Stimulated activated CD4-positive, alpha-beta T cell treated with anti-CD3 and anti-CD28 coated beads, Interleukin-15, amount 100 ng/mL, for 24 hours (primary cell): ENCODE measurements at places on chromosomes 5 and 9.
A peak's percentile ranks its signal among the peaks of the same experiment; 100 is the strongest.

DNA sequence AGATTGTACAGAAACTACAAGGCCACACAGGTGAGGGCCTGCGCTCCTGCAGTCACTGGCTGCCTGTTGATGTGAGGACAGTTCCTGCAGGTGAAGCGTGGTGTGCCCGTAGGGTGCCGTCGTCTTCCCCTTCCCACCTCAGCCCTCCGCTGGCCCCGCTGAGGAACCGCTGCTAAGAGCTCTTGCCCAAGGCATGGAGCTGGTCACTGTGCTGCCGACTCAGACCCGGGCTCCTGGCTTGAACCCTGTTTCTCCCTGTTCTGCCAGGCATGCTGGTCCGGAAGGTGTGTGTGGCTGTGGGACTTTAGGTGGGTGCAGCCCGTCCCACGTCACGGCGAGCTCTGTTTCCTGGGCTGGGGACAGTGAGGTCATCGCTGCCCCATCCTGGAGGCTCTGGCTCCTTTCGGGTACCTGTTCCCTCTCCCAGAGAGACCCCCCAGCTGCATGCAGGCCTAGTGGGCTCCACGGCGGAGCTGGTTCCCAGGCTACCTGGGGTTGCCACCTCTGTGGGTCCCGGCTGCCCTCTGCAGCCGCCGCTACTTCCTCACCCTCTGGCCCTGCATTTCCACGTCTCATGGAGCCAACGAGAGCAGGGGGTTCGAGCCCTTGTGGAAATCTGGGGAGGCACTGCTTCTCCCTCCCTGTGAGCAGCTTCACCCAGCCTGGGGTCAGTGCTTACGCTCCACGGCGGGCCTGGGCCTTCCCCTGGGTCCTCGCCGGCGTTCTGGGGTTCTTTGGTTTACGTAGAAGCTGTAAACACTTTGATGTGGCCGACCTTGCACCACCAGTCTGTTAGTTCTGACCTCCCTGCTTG lies 7.6 kb downstream of the RNU6ATAC start:
- no peak for DNase-seq

DNA sequence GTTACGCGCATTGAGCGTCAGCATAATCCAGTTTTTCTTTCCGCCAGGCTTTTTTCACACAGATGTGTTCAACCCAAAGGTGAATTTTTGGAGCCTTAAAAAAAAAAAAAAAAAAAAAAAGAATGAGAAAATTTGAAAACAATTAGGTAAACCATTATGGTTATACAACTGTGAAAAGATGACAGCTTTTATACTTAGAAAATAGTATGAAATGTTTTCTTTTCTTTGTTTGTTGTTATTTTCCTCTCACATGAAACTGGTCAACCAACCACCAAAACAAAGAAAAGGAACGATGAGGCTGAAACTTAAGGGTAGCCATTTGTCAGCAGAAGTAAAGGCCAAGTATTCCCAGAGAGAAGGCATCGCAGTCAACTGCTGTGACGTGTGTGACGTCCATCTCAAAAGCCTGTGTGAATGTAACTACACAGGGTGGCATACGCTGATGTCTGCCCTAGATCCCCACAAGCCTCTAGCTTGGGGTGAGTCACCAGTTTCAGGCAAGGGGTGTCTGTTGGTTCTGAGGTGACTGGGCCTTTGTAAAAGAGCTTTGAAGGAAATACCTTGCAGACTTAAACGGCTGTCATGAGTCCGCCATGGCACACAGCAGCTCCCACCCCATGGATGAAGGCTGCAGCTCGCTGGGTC lies 182.9 kb downstream of the AOPEP start:
- DNase-seq: peak; percentile 51

DNA sequence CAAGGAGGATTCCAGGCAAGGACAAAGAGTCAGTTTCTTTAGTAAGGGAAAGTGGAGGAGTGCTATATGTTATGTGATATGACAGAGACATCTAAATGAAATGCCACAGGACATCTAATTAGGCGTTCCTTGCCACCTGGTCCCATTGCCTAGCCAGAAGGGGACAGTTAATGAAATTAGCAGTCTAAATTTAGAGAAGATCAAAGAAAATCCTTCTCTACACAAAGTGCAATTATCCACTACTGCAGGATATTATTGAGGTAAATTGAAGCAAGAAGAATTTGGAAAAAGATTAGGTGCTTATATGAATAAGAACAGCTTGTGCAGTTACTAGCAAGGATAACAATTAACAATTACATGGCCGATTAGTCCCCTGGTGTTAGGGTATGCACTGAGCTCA lies 495.3 kb upstream of the NMUR2 start:
- DNase-seq: no peak

DNA sequence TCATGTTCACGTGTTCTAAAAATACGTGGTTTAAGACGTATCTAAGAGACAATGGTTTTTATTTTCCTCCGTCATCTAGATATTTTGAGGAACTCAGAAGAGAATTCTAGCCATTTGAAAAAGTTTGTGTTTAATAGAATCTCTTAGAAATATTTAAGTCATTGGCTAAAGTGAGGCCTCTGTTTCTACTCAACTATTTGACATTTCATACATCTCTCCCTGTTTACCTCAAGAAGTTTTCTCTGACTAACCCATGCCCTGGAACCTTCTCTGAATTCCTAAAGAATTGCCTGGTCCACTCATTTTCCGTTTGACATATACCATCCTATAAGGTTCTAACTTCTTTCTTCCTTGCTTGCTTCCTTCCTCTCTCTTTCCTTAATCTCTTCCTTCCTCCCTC lies 178.7 kb downstream of the SNCAIP start:
- DNase-seq: no peak

GRCh38 chr5:80223561-80223960 lies 32.3 kb downstream of the SERINC5 start:
- no peak for DNase-seq

DNA sequence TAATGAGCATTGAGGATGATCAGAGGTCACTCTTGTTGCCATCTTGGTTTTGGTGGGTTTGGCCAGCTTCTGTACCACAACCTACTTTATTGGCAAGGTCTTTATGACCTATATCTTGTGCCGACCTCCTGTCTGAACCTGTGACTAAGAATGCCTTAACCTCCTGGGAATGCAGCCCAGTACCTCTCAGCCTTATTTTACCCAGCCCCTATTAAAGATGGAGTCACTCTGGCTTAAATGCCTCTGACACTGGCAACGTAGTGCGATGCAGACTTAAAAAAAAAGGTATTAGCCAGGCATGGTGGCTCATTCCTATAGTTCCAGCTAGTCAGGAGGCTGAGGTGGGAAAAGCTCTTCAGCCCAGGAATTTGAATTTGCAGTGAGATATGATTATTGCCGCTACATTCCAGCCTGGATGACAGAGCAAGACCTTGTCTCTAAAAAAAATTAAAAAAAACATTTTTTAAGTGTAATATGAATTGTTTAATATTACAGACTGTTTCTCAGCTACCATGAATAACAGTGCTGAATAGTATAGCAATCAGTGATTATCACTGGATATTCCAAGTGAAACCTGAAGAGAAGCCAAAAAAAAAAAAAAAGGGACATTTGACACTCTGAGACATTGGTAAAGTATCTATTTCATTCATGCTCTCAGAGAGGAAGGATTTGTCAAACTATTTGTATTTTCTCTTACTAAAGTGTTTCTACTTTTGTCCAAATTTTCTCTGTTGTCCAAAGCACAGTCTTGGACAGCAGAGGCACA lies 18.3 kb upstream of the STOM start:
- DNase-seq: no peak

GRCh38 chr9:124348363-124348762 lies 66.9 kb downstream of the PSMB7 start:
- no peak for DNase-seq

GRCh38 chr9:2134391-2134790 lies 119.2 kb downstream of the SMARCA2 start:
- no peak for DNase-seq

- DNase-seq: no peak
These were observed 167.6 kb upstream of the MAP1B start for GRCh38 chr5:71939452-71940230.

- DNase-seq: no peak
These were observed 183.2 kb downstream of the GNAQ start for GRCh38 chr9:77848404-77848803.

- DNase-seq: no peak
These were observed 27.8 kb downstream of the ROPN1L start for GRCh38 chr5:10469253-10470050.
